ENCODE measurements at places on chromosomes 7 and 10. TPM values are rescaled to one million over a fixed set of nuclear protein-coding genes. Genes with fewer than 3 reads are reported as not detected.

DNA sequence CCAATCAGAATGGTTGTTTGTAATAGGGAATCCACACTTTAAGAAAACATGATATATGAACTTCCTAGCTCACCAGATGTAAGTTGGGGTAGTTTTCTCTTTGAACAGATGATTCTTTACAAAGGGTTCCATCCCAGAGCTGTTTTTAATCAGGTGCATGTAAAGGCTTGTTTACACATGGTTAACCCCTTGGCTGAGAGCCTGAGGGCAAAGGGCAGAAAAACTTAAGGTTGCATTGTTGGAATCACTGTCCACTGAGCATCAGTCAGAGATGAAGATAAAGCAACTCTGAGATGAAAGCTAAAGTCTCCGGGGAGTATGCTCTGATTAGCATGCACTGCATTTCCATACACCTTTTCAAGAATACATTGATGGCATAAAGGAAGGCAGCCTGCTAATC is 518.2 kb downstream of the SORCS3 start:
- DNase-seq: no peak

DNA sequence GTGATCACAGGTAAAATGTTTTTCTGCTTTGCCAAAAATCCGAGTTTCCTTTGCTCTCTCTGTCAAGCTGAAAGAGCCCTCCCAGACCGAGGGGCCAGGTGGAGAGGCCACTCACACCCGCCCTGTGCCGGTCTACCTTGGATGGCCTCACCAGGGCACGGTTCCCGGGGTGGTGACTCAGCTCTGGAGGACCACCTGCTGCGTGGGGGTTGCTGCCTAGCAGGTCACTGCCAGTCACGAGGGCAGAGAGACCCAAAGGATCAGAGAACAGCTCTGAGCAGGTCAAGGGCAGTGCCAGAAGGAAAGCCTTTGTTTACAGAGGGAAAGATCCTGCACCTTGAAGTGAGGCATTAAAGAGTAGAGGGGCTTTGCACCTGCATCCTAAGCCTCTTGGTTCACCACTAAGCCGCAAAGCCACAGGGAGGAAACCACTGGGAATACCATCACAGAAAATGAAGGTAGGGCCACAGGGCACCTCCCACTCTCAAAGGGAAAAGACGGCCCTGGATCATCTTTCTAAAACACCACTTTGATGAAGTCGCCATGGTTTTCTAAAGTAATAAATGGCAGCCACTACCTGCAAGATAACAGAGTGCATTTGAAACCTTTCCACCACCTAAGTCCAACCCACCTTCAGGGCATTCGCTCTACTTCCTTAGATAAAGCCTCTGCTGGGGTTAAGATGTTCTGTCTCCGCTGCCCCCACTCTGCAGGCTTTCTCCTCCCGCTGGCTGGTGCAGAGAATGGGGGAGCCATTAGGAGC is 160.3 kb upstream of the KLF14 start:
- DNase-seq: no peak

DNA sequence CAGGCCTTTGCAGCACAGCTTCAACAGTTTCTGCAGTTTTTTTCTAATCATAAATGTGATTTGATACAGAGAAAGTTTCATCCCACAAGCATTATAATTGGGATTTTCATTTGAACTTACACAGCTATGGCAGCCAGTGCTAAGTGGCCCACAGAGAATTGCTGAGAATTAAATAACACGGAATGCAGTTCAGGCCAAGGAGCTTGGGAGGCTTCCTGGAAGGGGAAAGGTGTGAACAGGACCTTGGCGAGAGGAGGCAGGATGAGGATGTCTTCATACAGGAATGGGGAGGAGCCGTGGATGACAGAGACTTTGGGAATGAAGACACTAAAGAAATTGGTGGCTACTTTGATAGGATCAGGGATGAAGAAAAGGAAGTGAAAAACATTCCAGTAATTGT is 95.3 kb downstream of the ZNF22 start:
- no peak for DNase-seq

DNA sequence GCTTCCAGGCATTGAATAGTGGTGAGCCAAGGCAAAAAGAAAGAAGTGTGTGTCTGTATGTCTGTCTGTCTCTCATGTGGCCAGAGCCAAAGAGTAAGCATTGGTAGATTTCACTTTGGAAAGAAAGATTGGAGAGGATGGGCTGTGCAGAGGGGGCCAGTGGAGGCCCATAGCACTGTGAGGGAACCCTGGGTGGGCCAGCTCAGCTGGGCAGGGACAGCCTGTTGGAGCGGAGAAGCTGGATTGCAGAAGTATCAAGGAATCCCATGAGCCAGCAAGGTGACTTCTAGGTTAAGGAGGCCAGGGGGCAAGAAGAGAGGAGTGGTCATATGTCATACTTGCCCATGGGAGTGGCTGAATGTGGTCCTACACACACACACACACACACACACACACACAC is 1.5 kb upstream of the GRID1 start:
- no peak for DNase-seq

The UPK3BL2 gene
- 16.2 TPM for total RNA-seq

The AGAP6 gene
- total RNA-seq: 6.7 TPM

The TMEM270 gene
- not detected for total RNA-seq

GRCh38 chr7:119660080-119660479 is 612.9 kb upstream of the KCND2 start:
- no peak for DNase-seq

DNA sequence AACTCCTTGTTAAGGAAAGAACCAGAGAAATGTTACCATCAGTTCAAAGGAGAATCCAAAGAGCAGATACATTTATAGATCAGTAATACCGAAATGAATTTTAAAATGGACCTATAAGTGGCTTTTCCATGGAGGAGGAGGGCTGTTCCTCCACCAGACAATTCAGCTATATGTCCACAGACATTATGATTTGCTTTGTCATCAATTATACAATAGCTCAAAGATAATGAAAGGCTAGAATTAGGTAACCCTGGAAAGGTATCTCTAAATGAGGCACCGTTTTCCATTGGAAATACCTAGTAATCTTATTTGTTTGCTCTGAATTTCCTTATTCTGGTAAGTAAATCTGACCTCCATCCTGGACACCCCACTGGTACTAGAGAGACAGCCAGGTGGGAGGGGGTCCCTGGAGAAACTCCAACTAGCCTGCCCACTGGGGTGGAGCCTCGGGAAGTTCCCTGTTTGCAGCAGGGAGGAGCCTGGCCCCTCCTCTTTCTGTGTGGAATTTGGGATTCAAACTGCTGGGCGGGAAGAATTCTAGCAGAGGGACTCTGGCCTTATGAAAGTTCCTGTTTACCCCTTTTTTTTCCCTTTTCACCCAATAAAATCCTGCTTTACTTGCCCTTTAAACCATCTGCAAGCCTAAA is 218.0 kb downstream of the PHF14 start:
- DNase-seq: no peak

The AUTS2 gene
- 61.0 TPM for total RNA-seq

DNA sequence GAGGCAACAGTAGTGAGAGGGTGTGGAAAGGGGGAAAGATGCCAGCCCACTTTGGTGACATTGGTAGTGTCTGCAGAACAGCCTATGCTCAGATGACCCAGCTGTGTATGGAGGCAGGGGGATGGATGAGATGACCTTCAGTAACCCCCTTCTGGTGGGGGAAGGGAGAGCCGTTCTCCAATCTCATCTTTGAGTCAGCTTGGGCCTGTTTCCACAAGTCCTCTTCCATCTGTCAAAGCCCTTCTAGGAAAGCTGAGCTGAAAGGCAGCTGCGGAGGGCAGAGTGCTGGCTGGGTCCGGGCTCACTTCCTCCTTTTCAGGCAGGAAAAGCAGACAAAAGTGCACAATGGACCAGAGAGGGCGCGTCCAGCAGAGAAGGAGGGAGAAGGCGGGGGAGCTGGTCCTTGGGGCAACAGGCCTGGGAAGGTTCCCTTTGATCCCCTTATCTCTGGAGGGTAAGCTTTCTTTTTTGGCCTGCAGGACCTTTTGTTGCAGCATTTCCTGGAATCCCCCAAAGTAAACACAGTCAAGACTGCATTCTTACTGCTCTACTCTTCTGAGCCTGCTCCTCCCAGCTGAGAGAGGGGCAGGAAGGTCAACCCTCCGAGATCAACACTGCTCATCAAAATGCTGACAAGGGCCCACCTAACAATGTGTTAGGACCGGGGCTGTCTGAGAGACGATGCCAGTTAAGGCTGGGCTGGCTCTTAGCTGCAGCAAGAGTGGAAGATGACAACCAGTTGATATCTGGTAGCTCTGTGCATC is 1.2 kb upstream of the LRMDA start:
- DNase-seq: peak; percentile 33

DNA sequence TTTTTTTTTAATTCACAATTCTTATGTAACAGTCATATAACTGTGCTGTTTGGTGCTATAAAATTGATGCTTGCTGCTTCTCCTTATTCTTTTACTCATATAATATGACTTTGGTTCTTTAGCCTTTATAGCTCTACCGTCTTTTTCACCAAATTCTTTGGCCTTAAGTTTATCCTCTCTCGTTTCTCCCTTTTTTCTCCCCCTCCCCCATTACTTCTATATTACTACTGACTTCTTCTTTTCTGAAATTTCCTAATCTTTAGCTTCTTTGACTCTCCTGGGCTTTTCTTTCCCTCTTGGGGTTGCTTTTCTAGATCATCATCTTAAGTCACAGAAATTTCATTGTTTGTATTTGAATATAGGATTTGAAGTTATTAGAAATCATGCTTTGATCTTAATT is 3.8 kb downstream of the BCCIP start:
- no peak for DNase-seq

- DNase-seq: no peak
These were observed 16.5 kb downstream of the ARPC1B start for GRCh38 chr7:99390941-99391602.
